ENCODE measurements at places on chromosomes 12 and 14. TPM values are rescaled to one million over a fixed set of nuclear protein-coding genes. Genes with fewer than 3 reads are reported as not detected.

DNA sequence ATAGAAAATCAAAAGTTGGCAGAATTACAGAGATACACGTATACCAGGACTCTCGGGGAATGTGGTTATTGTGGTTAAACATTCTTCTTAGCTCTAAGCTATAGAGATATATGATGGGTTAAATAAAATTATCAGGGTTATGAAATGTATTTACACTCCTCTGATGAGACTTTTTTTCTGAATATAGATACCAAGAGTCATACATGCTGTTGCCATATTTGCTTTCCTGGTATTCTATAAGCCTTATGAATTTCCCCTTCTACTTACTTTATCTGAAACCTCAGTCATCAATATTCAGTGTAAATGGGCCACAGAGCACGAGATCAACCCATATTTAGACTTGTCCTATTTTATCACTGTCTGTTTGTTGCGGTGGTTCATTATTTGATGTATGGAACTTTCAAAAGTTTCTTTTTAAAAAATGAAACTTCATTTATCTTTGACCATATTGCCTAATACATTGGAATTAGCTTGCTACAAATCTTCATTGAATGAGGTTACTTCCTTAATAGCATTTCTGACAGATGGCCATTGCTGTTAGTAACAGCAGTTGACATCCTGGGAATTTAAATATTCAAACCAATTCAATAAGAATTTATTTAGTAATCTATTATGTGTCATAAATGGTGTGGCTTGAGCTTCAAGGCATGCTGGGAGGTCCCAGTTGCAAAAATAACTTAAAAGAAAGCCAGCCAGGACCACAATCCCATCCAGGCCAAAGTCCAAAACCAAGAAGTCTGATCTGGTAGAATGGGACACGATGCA lies 393.5 kb downstream of the PCNX1 start:
- no peaks in the 10 kb centered on the region for H3K4me1 ChIP-seq
- DNase-seq, result no peak
- H3K27ac ChIP-seq, result no peak overlapping the region
- H3K36me3 ChIP-seq, result no peaks in the 10 kb centered on the region
- H3K4me3 ChIP-seq, result no peak overlapping the region
- no peaks in the 10 kb centered on the region for H3K27me3 ChIP-seq

Gene MBD6
- 41.6 TPM for polyA plus RNA-seq

GRCh38 chr14:69863083-69863482 lies 16.1 kb upstream of the SMOC1 start:
- no peaks in the 10 kb centered on the region for H3K36me3 ChIP-seq
- H3K4me1 ChIP-seq, result no peaks in the 10 kb centered on the region
- no peak for DNase-seq
- no peaks in the 10 kb centered on the region for H3K27me3 ChIP-seq

Gene CDK4
- 225 TPM for polyA plus RNA-seq

GRCh38 chr12:92876496-92876895 lies 52.6 kb downstream of the EEA1 start:
- no peaks in the 10 kb centered on the region for H3K4me1 ChIP-seq
- H3K27ac ChIP-seq, result no peak overlapping the region
- no peak for DNase-seq
- H3K27me3 ChIP-seq, result no peaks in the 10 kb centered on the region
- no peak overlapping the region for H3K4me3 ChIP-seq

Gene FOXN4
- polyA plus RNA-seq, result not detected

DNA sequence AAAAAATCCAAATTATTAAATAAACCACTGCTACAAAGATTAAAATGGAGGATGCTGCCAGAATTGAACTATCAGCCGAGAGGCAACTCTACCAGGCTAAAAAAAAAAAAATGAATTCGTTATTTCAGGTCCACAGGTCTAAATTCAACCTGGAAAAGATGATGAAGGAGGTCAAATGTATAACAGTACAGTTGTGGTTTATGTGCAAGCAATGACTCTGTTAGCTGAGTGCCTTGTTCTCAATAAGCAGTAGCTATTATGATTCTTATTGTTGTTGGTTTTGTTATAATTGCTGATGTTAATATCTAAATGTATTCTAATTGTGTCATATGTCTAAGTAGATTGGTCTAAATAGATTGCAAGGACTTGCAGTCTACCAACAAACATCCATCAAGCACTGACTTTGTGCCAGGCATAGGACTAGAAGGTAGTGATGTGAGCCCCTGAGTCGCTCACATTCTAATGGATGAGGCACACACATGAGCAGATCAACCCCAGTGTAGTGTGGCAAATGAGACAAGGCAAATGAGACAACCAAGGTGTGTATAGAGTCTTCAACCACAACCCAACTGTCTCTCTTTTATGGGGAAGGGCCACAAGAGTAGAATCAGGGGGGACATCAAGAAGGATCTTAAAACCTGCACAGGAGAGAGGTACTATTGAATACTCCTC lies 77.0 kb upstream of the PLEKHG7 start:
- H3K4me3 ChIP-seq, result no peak overlapping the region
- DNase-seq, result no peak
- no peaks in the 10 kb centered on the region for H3K36me3 ChIP-seq
- H3K4me1 ChIP-seq, result no peaks in the 10 kb centered on the region
- no peak overlapping the region for H3K27ac ChIP-seq
